ENCODE measurements at places on chromosomes 1 and 21.

GRCh38 chr1:235057385-235058306, 71.0 kb downstream of the TOMM20 start:
- no peak for DNase-seq

GRCh38 chr1:31378001-31378400, 5.1 kb upstream of the FABP3 start:
- DNase-seq, result no peak

DNA sequence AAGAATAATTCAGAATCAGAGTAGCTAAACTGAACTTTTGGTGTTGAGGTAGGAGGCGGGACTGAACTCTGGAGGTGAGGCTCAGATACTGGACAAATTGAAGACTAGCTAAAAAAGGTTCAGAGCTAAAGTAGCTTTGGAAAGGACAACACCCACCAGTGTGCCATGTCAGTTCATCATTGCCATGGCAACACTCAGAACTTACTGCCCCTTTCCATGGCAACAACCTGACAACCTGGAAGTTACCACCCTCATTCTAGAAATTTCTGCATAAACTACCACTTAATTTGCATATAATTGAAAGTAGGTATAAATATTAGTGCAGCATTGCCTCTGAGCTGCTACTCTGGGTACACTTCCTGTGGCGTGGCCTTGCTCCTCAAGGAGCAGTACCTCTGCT, 30.3 kb upstream of the POGK start:
- no peak for DNase-seq

DNA sequence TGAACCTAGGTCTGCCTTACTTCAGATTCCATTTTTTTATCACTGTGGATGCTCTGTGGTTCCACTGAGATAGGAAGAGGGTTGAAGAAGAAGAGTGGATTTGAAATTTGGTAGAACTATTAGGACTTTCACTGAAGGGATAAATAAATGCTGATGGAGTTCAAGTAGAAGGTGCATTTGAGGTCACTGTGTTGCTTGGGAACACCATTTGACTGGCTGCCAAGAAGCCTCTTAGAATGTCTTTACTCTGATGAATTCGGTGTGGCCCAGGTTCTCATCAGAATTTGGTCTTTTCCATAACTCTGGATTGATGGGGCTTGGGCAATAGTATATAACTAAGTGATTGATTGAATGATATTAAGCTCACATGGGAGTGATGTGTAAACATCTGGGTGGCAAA, 11.9 kb downstream of the XPR1 start:
- DNase-seq, result no peak

DNA sequence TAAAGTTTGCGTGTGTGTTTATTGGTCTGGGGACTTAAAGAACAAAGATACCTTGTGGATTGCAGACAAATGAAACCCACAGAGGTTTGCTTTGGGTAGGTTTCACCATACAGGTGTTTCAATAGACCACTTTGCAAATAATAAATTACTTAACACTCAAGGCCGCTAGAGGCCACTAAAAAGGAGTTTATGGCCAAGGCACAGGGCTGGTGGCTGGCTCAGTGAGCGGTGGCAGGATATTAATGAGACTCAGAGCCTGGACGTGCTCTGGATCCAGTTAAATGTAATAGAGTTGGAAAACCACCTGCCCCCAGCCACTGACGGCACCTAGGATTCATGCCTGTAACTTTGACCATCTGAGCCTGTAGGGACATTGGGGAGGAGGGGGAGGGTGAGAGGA, 44.5 kb downstream of the LRRC38 start:
- no peak for DNase-seq

DNA sequence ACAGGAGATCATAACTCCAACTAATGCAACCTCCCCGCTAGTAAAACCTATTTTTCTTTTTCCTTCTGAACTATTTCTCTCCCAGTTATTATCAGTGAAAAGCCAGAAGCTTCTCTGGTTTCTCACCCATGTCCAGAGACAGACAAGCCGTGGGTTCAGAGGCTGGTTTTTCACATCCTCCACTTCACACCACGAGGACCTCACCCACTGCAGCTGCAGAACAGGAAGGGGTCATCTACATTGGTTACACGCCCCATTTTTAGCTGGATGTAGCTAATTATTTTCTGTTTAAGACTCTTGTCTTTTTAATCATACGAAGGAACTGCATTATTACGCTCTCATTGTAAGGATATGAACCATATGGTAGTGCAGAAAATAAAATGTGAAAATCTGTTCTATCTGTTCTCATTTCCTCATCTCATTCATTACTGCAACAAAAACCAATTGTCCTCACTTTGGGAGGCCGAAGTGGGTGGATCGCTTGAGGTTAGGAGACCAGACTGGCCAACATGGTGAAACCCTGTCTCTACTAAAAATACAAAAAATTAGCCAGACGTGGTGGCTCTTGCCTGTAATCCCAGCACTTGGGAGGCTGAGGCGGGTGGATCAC, 39.1 kb upstream of the CLDN14 start:
- DNase-seq, result no peak

DNA sequence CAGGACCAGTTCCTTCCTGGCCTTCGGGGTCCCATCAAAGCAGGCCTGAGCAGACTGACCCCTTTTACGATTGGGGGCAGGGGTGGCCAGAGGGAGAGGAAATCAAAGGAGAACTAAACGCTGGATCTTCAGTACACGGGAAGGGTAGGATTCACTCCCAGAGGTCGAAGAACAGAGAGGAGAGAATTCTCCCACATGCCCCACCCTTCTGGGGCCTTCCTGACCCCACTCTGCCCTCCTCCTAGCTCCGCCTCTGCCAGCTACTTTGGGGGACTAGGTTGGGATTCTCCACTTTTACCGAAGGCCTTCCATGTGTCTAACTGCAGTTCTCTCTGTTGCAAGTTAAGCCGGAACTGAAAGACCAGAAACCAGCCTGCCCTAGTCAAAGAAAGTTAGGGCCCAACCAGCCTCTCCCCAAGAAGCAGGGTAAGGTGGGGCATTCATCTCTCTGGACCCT, 654 bp upstream of the ARHGEF2 start:
- DNase-seq, result no peak

GRCh38 chr1:156858959-156859522, at the start of gene INSRR:
INSRR (minus strand) TSS chr1:156859117; CDS start chr1:156858621, 496 bp downstream.
- DNase-seq, result no peak

- no peak for DNase-seq
Measured at GRCh38 chr1:7688659-7689058, 82.4 kb upstream of the VAMP3 start.

- no peak for DNase-seq
Measured at GRCh38 chr1:61273167-61273705, 190.9 kb downstream of the NFIA start.

- DNase-seq, result no peak
Measured at GRCh38 chr1:155481741-155482241, 80.8 kb downstream of the ASH1L start.

DNA sequence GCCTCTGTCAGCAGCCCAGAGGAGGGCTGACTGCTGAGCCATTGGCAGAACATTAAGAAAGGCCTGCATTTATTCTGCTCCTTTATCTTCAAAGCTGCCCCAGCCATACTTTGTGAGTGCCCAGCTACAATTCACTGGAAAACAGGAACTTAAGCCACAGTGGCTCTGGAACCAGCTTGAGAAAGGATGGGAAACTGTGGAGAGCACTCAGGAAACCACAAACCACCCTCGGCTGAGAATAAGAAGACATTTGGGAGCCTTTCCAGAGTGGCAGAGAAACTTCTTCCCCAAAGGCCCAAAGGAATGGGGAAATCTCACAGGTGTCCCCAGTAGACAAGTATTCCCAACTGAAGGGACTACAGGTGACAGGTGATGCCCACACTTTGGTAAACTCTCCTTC, 1.8 kb downstream of the LAMB3 start:
- no peak for DNase-seq

- no peak for DNase-seq
Measured at GRCh38 chr1:17849216-17849615, 94.1 kb downstream of the ACTL8 start.

DNA sequence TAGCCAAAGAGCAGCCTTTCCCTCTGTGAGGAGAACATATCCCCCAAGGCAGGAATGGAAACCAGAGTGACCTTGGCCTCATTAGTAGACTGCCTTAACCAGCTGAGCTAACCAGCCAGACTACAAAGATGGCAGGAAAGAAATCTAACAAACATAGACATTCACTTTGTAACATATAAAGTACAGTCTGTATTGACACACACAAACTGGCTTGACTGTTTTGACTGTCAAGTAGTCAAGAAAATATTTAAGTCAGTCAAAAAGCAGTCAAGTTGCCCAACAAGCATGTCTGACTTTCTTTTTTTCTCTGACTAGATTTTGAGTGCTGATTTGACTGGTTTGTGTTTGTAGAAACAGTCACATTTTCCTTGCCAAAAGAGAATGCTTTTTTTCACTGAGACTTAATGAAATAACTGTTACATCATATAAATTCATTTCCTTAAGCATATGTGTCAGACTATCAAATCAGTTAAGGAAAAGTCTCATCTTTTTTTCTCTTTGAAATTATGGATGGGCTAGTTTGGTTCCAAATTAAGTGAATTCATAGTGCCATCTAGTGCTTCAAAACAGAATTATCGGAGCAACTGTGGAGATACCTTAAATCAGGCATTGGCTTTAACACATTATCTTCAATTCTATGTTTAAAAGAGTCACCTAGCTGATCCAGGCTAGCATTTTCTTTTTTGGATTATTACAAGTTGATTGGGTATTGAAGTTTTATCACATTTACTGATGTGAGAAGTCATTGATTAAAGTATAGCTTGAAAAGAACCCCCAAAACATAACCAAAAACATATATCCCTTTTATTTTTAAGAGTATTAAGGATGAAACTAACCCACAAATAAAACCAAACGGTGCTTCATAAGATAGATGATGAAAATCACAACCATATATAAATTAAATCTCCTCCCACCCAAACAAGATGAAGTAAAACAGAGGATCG, 75.0 kb downstream of the ATP6V1G3 start:
- no peak for DNase-seq

DNA sequence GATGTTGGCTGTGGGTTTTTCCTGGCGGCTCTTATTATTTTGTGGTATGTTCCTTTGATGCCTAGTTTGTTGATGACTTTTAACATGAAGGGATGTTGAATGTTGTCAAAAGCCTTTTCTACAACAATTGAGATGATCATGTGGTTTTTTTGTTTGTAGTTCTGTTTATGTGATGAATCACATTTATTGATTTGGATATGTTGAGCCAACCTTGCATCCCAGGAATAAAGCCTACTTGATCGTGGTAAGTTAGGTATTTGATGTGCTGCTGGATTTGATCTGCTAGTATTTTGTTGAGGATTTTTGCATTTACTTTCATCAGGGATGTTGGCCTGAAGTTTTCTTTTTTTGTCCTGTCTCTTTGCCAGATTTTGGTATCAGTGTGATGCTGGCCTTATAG, 28.5 kb downstream of the CD55 start:
- no peak for DNase-seq

GRCh38 chr1:90952906-90953305, 68.9 kb downstream of the ZNF644 start:
- DNase-seq, result no peak

- no peak for DNase-seq
Measured at GRCh38 chr1:24289937-24290595, 29.1 kb upstream of the GRHL3 start.

GRCh38 chr1:202143768-202144401, 652 bp downstream of the ARL8A start:
- DNase-seq, result no peak

DNA sequence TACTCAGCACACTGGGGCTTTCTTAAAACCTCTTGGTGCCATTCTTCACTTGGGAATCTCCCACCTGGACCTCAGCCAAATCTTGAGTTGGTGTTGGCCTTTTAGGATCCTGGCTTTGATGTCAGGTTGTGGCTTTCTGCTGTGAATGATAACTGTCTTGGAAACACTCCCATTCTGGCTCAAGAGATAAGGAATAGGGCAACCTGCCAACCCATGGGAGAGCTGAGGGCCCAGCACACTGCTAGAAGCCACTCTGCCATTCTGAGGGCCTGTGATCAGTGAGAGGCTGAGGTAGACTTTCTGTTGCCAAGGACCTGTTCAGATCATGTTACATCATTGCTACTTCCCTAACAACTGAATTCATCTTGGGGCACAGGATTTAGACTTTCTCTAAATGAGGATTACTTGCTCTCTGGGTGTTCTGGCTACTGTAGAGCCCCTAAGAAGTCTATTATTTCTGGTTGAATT, 45.8 kb downstream of the TTC39A start:
- DNase-seq, result no peak

GRCh38 chr1:76136894-76137293, 62.3 kb downstream of the ST6GALNAC3 start:
- no peak for DNase-seq

GRCh38 chr1:232624546-232625281, 5.2 kb downstream of the SIPA1L2 start:
- DNase-seq, result no peak

GRCh38 chr1:15786581-15786980, 20.9 kb downstream of the UQCRHL start:
- DNase-seq, result no peak

DNA sequence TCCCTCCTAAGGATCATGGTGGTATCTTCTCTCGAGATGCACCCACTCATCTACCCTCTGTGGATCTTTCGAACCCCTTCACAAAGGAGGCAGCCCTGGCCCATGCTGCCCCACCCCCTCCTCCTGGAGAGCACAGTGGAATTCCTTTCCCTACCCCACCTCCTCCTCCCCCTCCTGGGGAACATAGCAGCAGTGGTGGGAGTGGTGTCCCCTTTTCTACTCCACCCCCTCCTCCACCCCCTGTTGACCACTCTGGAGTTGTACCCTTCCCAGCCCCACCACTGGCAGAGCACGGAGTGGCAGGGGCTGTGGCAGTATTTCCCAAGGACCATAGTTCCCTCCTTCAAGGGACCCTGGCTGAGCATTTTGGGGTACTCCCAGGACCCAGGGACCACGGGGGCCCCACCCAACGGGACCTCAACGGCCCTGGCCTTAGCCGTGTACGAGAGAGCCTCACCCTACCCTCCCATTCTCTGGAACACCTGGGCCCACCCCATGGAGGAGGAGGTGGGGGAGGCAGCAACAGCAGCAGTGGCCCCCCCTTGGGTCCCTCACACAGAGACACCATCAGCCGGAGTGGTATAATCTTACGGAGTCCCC, 14.5 kb upstream of the TARS2 start:
- no peak for DNase-seq

GRCh38 chr1:21939650-21940374, 2.7 kb upstream of the HSPG2 start:
- DNase-seq, result no peak

DNA sequence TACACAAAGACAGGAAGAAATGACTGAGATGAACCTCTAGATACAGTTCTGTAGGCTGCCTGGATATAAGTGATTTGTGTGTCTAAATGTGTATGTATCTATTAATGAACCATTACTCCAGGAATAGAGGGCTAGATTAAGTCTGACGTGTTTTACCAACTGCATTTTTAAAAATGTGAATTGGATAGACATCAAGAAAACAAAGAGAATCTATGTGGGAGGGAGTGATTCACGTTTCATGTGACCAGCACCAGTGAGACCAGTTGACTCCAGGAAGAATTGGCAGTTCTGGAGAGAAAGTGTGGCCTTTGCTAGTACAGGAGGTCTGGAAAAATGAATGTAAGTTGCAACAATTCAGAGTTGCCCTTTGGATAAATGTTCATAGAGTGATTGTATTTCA, 53.4 kb upstream of the RGS21 start:
- DNase-seq, result no peak

Data from cortex of kidney (tissue), 1 donor.